ENCODE measurements at places on chromosomes 12 and 14.

DNA sequence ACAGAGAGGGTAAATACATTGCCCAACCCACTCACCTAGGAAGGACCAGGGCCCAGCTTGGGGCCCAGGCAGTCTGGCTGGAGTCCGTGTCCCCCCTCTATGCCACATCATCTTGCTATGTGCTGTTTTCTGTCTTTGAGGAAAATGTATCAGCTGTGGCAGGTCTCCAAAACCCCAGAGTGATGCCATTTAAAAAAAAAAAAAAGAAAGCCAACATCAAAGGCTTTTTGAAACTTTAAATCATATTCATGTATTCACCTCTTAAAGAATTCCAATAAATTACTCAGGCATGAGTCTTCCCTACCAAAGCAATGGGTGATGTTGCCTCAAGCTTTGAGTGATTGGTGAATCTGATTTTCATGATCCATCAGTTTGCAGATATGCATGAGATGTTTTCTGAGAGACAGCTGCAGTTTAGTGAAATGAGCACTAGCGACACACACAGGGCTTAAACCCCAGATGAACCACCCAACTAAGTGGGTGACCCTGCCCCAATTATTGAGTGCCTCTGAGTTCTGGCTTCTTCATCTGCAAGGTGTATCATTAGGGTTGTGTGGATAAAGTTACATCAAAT, 6.1 kb downstream of the KRT81 start:
- DNase-seq: no peak

DNA sequence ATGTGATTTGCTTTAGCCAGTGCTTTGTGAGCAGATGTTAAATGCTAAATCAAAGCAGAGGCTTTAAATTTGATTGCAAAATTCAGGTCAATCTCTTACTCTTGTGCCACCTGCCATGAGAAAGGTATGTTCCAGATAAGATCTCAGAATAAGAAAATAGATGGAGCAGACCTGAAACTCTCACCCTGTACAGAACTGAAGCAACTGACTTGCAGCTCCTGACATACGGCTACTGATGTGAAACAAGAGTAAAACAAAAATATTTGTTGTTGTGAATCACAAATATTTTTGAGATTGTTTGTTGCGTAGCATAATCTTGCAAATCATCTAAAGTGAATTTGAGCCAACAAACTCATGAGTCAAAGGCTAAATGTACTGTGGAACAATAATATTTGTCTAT, 3.5 kb upstream of the OSBPL8 start:
- no peak for DNase-seq

GRCh38 chr12:79765157-79765556, 74.4 kb upstream of the PAWR start:
- no peak for DNase-seq

GRCh38 chr12:8566525-8566924, 25.8 kb upstream of the CLEC4E start:
- no peak for DNase-seq

- no peak for DNase-seq
These were observed 1025.7 kb upstream of the TMEM132C start for GRCh38 chr12:127241072-127241817.

GRCh38 chr14:40697231-40697630, 909.4 kb upstream of the LRFN5 start:
- DNase-seq: no peak

DNA sequence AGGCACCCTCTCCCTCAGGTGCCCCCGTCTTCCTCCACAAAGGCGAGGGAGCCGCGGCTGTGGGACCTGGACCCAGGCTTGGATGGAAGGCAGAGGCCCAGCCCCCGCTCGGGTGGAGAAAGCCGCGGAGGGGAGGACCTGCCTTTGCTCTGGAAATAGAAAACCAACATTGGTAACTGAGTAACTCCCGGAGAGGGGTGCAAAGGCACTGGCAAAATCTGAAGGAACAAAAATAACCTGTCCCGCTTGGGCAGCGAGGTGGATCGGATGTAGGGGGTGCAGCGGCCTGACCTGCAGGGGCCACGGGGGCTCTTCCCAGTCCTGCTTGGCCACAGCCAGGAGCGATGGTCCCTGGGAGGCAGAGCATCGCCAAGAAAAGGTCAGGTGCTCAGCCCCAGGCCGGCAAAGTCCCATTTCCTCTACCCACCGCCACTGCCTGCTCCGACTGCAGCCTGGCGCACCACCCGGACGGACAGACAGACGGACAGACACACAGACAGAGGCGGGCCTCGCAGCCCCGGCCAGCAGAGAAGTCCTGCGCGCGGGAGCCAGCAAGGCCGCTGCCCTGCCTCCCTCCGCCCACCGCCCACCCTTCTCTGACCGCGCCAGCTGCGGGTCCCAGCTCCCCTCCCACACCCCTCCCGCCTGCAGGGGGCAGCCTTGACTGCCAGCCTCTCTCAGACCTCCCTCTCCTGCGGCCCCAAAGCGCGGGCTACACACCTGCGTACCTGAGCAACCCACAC, 21.4 kb upstream of the TMEM106C start:
- DNase-seq: peak; percentile 25

DNA sequence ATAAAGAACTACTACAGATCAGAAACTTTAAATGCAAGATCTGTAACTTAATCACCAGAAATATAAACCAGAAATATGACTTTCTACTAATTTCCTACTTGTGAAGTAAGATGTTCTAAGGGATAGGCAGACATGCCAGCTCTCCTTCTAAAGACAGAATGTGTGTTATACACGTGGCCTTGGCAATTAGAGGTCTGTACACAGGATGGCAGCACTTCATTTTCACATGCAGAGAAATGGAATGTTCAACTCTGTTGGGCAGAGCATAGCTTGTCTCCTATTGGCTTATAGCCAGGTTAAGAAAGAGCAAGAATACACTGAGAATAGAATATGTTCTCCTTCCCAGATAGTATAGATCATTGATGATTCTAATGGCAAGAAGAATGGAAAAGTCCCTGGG, 403.8 kb downstream of the DAD1 start:
- DNase-seq: no peak

DNA sequence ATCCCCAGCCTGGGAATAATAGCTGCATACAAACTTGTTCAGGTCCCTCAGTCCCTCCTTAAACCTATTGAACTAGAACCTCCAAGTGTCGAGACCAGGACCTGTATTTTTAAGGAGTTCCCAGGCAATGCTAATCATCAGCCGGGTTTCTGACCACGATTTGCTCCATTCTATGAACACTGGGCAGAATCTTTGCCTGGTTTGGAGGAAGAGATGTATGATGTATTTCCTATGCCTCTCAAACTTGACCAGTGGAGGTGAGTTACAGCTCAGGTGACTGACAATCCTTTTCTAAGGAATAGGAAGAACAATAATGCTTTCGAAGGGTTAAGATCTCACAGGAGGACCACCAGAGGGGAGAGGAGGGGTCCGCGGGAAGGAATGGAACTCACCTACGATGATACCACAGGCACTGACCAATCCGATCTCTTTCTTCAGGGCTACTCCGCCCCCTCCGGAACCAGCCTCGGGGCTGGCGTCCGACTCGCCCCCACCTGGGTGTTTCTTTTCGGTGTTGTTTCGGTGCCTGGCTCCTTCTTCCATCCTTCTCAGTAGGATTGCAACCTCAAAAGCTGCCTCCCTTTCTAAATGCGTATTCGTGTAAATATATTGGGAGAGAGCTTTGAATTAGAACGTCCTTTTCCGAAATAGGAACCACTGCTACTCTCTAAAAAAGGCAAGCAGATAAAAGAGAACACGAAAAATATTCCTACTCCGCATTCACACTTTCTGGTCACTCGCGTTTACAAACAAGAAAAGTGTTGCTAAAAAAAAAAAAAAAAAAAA, 895 bp downstream of the SLC7A8 start:
- no peak for DNase-seq

- no peak for DNase-seq
These were observed 34.8 kb downstream of the CRACR2A start for GRCh38 chr12:3718100-3718499.

GRCh38 chr12:49334681-49335080, 2.3 kb downstream of the C1QL4 start:
- no peak for DNase-seq

- no peak for DNase-seq
These were observed 42.3 kb upstream of the MMP17 start for GRCh38 chr12:131785763-131786330.

GRCh38 chr14:100297320-100298300, 8.6 kb downstream of the SLC25A29 start:
- DNase-seq: no peak

- no peak for DNase-seq
These were observed 2.8 kb upstream of the PIWIL1 start for GRCh38 chr12:130334937-130335336.

DNA sequence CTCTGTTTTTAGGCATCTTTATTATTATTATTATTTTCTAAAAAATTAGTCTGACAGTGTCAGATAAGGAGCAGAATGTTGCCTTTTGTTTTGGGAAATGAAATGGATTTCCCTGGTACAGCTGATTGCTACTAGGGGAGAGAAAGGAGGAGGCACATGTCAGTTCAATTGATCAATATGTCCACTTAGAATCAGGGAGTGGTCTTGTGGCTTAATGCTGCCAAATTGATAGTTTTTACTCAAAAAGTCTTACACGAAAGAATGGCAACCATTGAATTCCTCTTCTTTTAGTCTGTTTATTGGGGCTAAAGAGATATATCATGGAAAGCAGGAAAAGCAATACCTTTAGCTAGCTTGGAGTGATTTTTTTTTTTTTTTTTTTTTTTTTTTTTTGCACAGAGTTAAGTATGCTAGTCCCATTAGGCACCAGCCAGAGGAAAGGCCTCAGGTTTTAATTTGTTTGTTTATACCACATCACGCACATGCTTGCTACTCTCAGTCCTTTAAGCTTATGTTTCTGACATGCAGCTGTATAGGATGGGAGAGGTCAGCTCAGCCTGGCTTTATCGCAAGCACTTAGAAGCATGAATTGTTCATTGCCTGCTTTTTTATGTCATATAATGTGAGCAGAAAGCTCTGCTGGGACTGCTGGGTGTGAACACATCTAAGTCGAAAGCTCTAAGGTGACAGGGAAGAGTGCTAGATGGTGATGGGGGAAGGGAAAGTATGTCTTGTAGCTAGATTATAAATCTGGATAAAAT, 1.4 kb downstream of the AKAP6 start:
- no peak for DNase-seq

DNA sequence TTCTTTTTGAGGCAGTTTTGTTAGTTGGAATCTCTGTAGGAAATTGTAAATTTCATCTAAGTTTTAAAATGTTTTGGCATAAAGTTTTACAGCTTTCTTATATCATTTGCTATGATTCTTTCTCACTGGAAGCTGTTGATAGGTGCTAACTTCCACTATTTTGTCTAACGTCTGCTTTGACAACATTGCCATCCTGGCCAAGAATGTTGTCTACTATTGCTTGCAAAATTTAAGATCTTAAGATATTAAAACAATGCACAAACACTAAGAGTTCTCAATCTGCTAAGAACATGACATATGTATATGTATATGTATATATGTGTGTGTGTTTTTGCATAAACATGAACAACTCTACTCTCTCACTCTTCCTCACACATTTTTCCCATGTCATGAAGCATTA, 64.1 kb upstream of the MDGA2 start:
- no peak for DNase-seq

DNA sequence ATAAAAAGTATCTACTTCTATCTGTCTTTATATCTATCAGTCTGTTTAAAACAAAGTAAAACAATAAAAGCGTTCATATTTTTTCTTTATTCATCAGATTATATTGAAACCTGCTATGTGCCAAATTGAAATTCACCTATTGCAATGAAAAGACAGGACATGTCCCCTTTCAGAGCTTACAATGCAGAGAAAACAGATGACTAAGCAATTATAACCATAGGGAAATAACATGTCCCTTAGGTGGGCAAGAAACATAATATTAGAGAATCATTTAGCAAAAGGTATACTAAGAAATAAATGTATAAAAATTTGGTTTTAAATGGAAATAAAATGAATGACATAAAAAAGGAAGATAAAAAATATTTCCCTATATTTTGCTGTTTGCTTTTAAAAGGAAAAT, 1421.3 kb downstream of the FSCB start:
- no peak for DNase-seq

- DNase-seq: no peak
These were observed 349.7 kb upstream of the FAR2 start for GRCh38 chr12:28799348-28799747.

GRCh38 chr12:66942741-66943465, 264.0 kb upstream of the GRIP1 start:
- DNase-seq: no peak

GRCh38 chr12:50581226-50582184, 76.7 kb downstream of the DIP2B start:
- no peak for DNase-seq

- DNase-seq: no peak
These were observed 16.4 kb downstream of the NAV3 start for GRCh38 chr12:77847060-77847541.

DNA sequence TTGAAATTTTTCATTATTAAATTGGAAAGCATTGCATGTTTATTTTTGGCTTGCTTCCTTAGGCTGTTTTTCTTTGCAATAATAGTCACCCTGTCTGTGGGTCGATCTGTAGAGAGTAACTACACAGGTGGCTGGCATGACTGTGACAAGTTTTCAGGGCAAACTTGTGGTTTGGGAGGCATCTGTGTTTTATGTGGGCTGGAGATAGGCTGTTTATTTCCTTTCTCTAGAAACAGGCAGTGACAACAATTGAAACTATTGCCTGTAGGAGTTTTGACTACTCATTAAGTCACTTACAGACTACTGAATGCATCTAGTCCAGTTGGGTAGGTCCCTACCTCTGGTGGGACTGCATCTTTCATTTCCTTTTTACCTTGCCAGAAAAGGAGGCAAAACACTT, 155.6 kb downstream of the DYRK2 start:
- no peak for DNase-seq

DNA sequence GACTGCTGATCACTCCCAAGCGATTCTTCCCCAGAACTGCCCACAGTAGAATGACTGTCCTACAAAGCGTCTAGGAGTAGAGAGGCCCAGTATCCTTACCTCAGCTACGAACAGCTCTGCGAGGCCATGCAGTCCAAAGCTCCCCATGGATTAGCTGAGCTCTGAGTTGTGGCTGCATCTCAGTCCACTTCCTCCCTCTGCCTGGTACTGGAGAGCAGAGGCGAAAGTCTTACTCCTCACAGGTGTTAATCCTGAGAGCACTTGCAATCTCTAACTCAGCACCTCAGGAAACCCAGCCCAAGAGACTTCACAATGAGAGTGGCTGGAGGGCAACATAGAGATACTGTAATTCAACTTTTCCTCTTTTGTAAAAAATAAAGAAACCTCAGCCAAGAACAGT, 493.1 kb downstream of the BCAT1 start:
- DNase-seq: no peak

- DNase-seq: no peak
These were observed 115.9 kb downstream of the NTN4 start for GRCh38 chr12:95674631-95675030.

GRCh38 chr12:45543887-45544286, 185.6 kb upstream of the ARID2 start:
- DNase-seq: peak; percentile 13
